DMS79 (cell line): ENCODE measurements at places on chromosomes 1 and 21.

DNA sequence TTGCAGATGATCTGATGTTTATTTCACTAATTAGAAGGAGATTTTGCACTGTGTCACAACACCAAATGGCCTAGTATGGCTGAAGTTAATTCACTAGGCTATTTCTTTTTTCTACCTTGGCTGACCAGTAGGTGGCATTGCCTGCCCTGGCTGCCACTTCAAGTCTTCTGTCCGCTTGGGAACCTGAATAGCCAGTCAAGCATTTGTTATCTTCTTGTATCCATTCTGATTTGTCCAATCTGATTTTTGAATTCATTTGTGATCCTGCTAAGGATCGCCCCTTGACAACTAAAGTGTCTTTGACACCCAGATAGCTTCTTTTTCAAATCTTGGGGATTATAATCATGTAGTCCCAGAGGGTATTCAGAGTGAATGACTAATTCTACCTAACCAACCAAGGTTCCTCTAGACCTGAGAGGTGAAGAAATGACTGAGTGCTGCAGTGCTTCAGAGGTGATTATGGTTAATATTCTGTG lies 99.4 kb downstream of the GIPC2 start:
- DNase-seq: no peak

DNA sequence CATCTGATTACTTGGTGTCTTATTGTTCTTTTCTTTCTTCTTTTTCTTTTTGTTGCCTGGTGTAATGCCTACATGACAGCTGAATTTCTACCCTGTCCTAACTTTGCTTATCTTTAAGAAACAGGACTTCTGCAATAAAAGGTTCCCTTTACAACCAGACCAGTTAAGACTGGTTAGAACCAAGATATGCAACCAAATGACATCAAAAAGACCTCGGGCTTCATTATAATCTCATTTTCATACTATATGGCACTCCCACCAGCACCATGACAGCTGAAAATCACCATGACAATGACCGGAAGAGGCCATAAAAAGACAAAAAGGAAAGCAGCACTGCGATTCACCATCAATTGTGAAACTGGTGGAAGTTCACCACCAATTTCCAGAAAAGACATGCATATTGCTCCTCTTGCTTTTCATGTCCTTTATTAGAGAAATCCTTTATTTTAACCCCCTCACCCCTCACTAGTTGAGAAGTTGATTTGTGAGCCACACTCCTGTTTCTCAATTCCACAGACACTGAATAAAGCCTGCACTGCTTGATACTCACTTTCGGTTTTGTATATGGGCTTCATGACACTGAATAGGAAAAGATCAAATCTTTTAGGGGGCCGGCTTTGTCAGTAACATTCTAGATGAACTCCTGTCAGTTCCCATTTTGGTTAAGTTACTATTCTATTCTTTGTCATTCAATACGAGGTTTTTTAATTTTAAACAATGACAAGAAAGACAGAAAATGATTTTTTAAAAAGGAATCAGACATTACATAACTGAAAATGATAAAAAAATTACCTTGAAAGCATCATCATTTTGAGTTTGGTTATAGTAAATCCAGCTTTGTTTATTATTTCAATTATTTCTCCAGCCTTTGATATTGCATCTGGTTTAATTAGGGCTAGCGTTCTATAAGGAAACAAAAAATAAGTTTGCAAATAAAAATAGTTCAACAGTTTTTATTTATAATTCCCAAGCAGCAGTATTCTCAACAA lies 58.1 kb downstream of the NME7 start:
- no peak for DNase-seq

DNA sequence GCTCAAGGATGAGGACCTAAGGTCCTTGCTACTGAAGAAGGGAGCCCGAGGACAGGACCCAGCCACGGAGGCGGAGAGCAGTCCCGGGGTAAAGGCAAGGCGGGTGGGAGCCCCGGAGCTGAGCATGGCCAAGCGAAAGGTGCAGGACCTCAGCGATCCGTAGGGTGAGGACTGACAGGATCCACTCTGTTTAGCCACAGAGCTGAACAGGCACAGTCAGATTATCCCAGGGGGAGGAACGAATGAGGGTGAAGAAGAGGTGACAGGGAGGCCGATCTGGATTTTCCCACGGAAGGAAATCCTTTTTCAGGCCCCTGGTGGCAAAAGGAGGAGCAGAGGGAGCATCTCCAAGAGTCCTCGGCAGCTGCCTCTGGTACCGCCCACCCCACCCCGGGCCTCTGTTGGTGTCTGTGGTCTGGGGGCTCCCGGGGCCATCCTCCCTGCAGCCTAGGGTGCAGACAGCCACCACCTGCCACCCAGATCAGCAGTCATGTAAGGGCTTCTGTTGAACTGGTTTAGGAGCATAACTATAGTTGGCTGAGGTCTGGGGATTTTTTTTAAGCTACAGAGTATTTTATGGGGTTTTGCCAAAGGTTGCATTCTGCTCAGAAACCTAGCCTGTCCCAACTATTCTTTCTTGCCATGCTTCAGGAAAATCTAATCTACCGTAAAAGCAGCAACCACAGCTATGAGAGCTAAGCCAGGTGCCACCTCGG lies 32.3 kb upstream of the LBR start:
- peak; percentile 73 for DNase-seq

- no peak for DNase-seq
Observed at GRCh38 chr1:234921266-234922062, 207.2 kb downstream of the TOMM20 start.

DNA sequence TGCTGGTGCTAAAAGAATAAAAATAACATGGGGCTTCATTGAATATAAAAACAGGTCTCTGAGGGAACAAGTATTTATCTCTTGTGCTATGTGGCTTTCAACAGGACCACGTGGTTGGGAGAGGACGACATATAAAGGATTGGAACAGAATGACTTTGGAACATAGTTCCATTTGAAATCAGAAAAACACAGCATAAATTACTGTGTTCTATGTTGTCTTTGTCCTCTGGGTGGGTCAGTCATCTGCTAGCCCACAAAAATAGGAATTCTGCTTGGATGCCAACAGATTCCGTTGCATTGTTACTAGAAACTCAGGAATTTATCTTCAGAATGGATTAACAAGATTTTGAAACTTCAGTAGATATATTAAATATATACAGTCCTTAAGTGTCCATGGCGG lies 5.9 kb downstream of the CEP85 start:
- no peak for DNase-seq

DNA sequence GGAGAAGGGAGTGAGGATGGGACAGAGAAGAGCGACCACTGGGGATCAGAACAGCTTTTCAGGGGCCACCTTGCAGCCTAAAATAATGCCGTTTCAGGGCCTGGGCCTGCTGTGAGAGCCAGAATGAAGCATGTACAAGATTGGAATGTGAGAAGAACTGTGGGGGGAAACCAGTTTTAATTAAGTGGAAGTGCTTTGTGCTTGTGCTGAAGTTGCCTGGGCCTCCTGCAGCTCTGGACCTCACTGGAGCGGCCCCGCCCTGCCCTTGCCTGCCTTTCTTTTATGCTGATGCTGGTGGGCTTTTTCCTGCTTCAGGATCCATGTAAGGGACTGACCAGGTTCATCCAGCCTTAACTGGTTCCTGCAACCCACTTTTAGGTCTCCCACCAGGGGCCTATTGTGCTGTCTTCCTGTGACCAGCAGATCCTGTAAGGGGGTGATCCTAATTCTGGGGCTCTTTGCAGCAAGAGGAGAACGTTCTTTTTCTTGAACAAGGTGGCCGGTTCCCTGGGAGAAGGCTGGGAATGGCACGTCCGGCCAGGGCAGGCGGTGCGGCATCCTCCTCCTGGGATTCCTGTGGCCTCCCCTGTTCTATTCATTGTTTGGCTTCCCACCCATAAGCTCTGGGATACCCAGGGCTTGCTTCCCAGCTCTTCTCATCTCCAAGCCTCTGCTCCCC lies 3.2 kb downstream of the C1orf226 start:
- no peak for DNase-seq

DNA sequence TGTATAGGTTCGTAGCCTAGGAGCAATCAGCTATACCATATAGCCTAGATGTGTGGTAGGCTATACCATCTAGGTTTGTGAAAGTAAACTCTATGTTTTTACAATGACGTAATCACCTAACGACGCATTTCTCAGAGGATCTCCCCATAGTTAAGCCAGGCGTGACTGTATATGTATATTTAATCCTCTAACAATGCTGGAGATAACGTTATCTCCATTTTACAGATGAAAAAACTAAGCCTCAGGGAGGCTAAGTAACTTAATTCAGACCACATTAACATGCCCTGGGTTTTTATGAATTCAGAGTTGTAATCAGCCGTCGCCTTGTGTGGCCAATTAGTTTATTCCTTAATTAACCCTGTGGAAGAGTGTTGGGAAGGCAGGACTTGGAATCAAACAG lies 107.7 kb upstream of the PLXNA2 start:
- DNase-seq: no peak

- no peak for DNase-seq
Observed at GRCh38 chr1:30774550-30775432, 17.2 kb upstream of the LAPTM5 start.

GRCh38 chr1:107277022-107277421 lies 136.2 kb downstream of the NTNG1 start:
- no peak for DNase-seq

GRCh38 chr1:63743781-63744180 lies 30.0 kb upstream of the ROR1 start:
- DNase-seq: no peak

GRCh38 chr1:202107801-202108731 lies 14.7 kb upstream of the GPR37L1 start:
- peak; percentile 79 for DNase-seq

DNA sequence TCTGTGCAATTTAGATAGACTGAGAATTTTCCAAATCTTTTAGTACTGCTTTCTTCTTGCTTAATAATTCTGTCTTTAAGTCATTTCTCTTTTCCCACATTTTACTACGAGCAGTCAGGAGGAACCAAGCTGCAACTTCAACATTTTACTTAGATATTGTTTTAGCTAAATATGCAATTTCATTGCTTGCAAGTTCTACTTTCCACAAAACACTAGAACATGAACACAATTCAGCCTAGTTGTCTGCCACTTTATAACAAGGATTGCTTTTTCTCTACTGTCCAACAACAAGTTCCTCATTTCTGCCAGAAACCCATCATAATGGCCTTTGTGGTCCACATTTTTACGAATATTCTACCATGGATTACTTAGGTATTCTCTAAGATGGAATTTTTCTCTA lies 36.6 kb downstream of the SORT1 start:
- no peak for DNase-seq

- DNase-seq: no peak
Observed at GRCh38 chr1:43312663-43313515, 12.1 kb downstream of the TIE1 start.

DNA sequence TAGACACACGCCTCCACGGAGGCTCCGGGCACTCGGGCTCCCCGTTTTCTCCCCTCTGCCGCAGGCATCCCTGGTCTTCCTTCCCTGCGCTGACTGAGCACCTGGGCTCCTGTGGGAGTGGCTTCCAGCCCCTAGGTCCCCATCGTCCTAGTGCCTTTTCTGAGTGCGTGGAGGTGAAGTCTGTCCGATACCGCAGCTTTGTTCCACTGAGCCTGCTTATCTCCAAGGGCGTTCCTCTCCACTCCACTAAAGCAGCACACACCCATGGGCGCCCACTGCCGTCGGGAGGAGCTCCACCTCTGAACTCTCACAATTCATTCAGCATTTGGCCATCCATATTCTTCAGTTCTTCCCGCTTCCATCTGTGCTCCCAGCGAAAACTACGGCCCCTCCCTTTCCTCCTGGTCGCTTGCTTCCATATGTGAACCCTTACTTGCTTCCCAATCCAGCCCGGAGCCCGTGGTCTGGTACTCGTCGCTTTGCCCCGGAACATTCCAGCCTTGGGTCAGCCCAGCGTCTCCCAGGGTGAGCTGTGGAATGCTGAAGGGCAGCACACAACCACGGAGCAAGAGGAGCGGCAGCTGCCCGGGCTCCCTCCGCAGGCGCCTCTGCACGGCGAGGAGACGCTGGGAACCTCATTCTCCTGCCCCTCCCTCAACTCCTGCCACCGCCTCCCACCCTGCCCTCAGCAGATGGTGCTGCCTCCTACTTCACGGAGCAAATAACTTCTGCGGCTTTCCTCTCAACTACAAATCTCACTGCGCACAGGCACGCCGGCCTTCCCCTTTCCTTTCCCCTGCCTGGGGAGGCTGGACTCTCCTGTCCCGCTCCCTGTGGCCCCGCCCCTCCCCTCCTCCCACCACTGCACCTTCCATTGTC lies 27.5 kb downstream of the ATP8B2 start:
- peak; percentile 48 for DNase-seq

- DNase-seq: no peak
Observed at GRCh38 chr1:211634931-211635330, 40.5 kb downstream of the NEK2 start.

DNA sequence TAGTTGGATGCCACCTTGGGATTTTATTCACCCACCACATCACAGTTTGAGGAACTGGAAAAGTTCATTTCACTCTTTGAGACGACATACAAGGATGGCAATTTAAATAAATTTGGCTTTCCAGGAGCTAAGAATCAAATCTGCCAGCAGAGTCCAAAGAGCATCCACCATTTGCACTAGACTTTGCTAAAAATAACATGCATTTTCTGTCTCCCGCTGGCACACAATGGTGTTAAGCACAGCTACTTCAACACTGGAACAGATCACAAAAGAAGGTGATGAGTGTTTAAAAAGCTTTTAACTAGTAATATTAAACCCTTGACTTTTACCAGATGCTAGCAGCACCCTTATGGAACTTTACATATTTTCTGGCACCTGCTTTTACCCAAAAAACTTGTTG lies 44.6 kb downstream of the MAEL start:
- DNase-seq: no peak

DNA sequence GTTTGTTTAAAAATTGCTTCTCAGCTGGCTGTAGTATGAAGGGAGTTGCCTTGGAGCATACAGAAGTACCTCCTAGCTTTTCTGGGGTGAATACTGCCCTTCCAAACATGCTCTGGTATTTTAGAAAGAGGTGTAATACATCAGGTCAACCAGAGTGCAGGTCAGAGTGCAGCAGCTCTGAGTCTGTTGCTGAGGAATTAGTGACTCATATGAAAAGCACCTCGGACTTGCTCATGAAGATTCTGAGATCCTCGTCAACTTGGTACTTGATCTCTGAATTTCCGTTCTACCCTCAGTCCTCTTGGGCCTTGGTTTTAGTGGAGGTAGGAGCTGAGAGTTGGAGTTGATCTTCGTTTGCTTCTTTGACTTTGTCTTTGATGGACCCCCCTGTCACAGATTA lies 67.3 kb downstream of the NOS1AP start:
- DNase-seq: no peak

- no peak for DNase-seq
Observed at GRCh38 chr1:12245116-12245515, 15.3 kb downstream of the VPS13D start.

- no peak for DNase-seq
Observed at GRCh38 chr1:230167419-230167852, 100.4 kb downstream of the GALNT2 start.

GRCh38 chr1:55503663-55504305 lies 288.6 kb upstream of the USP24 start:
- peak; percentile 79 for DNase-seq

- no peak for DNase-seq
Observed at GRCh38 chr1:159918352-159919200, 6.7 kb downstream of the TAGLN2 start.

DNA sequence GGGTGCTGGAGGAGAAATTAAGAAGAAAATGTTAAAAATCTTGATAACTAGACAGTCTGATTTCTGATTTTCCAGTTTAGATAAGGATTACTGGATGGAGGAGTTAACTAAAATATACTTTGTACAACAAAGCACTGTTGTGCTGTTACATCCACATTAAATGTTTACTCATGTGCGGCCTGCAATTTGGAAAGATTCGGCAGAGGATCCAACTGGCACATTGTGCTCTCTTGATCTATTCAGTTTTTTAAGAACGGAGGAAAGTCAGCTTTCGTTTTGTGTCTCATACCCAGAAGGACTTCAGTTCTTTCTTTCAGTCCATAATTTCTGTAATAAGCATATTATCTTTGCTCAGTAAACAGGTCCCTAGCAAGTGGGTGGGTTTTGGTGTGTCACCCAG lies 52.5 kb downstream of the UCK2 start:
- no peak for DNase-seq
